Endothelial cell (in vitro differentiated cells): ENCODE measurements at places on chromosomes 5 and 9. TPM values are rescaled to one million over a fixed set of nuclear protein-coding genes. Genes with fewer than 3 reads are reported as not detected.
A peak's percentile ranks its signal among the peaks of the same experiment; 100 is the strongest.

Gene TYRP1
- total RNA-seq, result 0.23 TPM

Gene FOXD4L3
- not detected for total RNA-seq

Gene TNFSF15
- not detected for total RNA-seq

Gene HK3
- 0.51 TPM for total RNA-seq

Gene MOB3B
- 6.4 TPM for total RNA-seq

Gene TMED9
- total RNA-seq, result 271 TPM

Gene PCDHGA9
- total RNA-seq, result 3.1 TPM

Gene KCNV2
- not detected for total RNA-seq

Gene LRSAM1
- total RNA-seq, result 22.6 TPM

Gene PCAT7
- 1.3 TPM for total RNA-seq

Gene ENTREP1
- 11.8 TPM for total RNA-seq

Gene CCDC192
- 0.26 TPM for total RNA-seq

Gene PDLIM4
- 8.5 TPM for total RNA-seq

GRCh38 chr5:179763215-179763945, 30.4 kb upstream of the LTC4S start:
- DNase-seq, result peak; percentile 55

GRCh38 chr5:80153586-80154126, 102.2 kb downstream of the SERINC5 start:
- no peak for DNase-seq

GRCh38 chr5:82817897-82818676, 259.1 kb downstream of the TMEM167A start:
- no peak for DNase-seq

- peak; percentile 42 for DNase-seq
Measured at GRCh38 chr9:93427655-93428379, 23.7 kb upstream of the FAM120A start.

DNA sequence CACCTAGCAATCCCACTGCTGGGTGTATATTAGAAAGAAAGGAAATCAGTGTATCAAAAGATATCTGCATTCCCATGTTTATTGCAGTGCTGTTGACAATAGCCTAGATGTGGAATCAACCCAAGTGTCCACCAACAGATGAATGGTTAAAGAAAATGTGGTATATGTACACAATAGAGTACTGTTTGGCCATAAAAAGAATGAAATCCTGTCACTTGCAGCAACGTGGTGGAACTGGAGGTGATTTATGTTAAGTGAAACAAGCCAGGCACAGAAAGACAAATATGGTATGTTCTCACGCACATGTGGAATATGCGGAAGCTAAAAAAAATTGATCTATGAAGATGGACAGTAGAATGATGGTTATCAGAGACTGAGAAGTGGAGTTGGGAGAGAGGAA, 221.6 kb upstream of the DAP start:
- DNase-seq, result no peak

DNA sequence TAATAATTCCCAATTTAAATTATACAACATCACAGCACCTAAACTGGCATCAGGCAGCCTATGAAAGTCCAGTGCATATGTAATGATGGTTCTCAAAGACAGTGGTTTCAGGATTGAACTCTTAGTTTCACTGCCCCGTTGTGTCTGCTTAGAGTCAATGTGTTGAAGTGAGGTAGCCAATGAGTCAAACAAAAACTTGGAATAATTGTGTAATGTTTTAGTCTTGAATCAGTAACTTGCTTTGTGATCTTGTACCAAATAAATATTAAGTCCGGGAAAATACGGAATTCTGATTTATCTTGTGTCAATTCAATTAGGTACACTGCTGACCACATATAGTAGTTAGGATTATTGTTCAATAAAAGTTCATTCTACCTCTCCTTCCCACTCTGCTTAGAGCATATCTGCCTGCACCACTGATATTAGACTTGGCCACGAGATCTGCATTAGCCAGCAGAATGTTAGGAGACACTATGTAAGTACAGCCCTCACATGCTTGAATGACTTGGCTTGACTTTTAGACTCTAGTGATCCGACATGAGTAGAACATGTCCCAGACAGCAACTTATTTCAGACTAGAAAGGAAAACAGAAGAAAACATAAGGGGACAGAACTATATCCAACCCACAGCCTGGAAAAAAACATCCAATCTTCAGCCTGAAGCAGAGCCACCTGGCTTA, 441.5 kb upstream of the PTGER4 start:
- DNase-seq, result no peak

DNA sequence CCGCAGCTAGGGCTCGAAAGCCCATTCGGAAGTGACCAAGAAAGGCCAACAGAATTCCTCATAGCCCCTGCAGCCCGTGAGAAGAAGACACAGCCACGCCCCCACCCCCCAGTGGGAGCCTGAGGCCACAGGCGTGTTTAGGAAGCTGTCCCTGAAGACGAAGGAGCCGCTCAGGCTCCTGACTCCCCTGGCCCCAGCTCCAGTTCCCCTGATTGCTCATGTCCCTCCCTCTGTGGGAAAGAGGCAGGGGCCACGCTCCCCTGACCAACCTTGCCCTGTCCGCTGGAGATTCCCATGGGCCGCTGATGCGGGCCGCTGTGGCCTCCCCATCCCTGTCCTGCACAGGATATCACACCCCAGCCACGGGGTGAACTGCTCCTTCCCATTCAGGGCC, 13.6 kb downstream of the ROPN1L start:
- DNase-seq, result no peak

- DNase-seq, result no peak
Measured at GRCh38 chr9:124453586-124454191, 3.4 kb downstream of the ADGRD2 start.

DNA sequence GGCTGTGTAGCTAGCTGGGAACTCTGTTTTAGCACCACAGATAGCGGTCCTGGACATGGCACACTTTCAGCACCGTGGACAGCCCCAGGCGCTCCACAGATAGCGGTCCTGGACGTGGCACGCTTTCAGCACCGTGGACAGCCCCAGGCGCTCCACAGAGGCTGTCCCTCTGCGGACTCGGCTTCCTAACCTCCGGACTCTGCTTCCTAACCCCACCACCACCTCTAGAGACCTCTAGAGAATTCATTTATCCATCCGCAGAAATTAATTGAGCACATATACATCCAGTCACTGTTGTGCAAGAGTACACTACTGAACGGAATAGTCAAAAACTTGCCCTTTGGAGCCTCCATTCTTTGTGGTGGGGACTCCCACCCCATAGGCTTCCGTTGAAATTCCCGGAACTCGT, 27.4 kb downstream of the UNC5A start:
- peak; percentile 98 for DNase-seq

GRCh38 chr5:127375544-127376091, 85.0 kb downstream of the MEGF10 start:
- no peak for DNase-seq

GRCh38 chr5:112907166-112907631, 14.8 kb downstream of the REEP5 start:
- no peak for DNase-seq

- DNase-seq, result no peak
Measured at GRCh38 chr5:89228355-89228754, 345.4 kb upstream of the MEF2C start.

DNA sequence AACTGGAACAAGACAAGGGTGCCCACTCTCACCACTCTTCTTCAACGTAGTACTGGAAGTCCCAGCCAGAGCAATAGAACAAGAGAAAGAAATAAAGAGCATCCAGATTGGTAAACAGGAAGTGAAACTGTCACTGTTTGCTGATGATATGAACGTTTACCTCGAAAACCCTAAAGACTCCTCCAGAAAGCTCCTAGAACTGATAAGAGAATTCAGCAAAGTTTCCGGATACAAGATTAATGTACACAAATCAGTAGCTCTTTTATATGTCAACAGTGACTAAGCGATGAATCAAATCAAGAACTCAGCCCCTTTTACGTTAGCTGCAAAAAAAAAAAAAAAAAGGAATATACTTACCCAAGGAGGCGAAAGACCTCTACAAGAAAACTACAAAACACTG, 306.6 kb downstream of the PLK2 start:
- DNase-seq, result no peak

DNA sequence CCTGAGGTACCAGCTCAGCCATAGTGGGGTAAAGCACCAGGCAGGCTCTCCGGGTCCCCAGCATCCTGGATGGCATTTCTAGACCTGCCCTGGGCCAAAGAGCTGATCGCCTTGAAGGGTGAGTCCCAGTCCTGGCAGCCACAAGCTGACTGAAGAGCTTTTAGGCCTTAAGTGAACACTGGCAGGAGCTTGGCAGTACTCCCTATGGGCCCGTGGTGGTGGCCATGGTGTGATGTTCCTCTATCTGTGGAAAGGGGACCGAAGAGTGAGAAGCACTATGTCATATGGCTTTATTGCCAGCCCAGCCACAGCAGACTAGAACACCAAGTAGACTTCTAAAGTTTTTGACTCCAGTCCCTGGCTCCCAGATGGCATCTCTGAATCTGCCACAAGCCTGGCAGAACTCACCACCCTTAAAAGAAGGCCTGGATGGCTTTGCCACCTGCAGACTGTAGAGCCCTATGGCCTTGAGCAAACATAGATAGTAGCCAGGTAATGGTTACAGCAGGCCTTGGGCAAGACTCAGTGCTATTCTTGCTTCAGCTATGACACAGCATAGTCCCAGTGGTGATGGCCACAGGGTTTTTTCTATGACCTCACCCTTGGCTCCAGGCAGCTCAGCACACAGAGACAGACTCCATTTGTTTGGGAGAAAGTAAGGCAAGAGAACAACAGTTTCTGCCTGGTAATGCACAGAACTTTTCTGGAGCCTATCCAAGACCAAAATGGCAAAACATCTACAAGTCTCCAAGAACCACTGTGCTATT, 801.5 kb upstream of the DMAC1 start:
- no peak for DNase-seq

DNA sequence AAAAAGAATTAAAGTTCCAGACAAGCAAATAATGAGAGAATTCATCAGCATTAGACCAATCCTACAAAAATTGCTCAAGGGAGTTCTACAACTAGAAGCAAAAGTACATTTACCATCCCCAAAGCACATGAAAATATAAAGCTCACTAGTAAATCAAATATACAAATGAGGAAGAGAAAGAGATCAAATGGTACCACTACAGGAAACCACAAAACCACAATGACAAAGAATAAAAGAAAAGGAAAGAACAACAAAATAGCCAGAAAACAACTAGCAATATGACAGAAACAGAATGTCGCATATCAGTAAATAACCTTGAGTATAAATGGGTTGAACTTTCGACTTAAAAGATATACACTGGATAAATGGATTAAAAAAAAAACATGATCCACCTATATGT, 739.0 kb downstream of the DTWD2 start:
- DNase-seq, result no peak

DNA sequence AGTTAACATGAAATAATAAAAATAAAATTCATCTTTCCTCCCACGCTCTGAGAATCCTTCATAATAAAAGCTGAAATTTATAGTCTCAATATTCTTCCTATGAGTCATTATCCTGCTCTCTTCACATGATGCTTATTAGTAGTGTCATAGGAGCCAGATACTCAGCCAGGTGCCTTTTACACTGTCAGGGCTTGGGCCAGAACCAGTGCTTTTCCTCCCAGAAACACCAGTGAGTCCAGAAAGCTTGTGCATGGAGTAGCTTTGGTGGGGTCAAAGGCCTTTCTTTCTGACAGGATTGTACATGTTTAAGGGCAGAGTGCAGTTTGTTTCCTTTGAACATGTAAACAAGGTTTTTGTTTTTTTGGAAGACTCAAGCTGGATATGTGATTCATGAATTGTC, 6.8 kb downstream of the LSM11 start:
- DNase-seq, result no peak

DNA sequence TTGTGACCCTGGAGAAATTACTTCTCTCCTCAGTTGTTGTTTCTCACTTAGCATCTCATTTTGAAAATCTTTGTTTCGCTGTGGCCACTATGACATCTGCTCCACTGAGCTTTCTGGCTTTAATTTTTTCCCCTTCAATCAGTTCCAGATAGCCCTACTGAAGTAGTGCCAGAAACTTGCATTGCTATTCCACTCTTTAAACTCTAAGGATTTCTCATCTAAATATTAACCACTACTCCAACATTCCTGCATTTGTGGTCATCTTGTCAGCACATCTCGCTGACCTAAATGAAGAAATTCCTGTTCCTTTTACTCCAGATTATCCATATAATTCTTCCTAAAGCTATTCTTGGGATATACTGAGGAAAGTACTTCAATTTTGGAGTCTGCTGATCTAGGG, 15.3 kb upstream of the NOL6 start:
- DNase-seq, result no peak

GRCh38 chr9:116101516-116101915, 52.1 kb upstream of the PAPPA start:
- no peak for DNase-seq

DNA sequence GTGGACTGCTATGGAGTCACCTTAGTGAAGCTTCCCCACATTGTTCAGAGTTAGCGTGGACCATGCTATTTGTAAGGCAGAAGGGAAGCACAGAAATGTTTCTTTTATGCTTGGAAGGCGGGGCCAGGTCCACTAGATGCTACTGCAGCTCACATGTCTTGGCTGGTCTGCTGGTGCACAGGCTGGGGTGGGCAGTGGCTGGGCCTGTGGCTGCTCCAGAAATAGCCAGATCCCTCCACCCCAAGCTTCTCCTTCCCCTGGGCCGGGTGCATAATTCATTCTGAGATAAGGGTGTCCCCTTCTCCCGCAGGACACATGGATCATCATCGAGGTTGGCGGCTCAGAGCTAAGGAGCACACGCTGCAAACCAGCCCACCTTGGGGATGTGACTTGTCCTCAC, 14.5 kb upstream of the SEMA4D start:
- no peak for DNase-seq

GRCh38 chr5:94969174-94969573, 315.7 kb downstream of the MCTP1 start:
- DNase-seq, result no peak

DNA sequence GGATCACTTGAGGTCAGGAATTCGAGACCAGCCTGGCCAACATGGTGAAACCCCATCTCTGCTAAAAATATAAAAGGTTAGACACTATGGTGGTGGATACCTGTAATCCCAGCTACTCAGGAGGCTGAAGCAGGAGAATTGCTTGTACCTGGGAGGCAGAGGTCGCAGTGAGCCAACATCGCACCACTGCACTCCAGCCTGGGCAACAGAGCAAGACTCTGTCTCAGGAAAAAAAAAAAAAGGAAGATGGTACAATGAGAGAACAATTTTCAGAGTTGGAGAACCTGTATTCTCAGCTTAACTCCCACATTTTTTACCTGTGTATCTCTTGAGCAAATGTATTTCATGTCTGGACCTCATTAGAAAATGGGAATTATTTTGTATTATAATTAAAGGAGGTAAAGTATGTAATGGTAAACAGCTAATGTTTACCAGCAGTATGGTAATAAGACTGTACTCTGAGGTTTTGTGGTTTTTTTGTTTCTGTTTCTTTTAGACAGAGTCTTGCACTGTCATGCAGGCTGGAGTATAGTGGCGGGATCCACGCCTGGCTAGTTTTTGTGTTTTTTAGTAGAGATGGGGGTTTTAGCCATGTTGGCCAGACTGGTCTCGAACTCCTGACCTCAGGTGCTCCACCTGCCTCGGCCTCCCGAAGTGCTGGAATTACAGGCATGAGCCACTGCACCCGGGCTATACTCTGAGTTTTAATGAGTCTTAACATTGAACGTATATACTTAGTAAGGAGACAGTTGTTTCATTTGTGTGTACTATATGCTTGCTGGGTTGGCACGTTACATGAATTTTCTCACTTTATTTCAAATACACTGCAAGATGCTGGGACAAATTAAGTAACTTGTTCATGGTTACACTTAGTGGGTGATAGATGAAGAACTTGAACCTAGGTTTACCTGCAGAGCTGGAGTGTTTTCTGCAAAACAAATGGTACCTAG, 16.2 kb downstream of the UHRF2 start:
- no peak for DNase-seq
